Stimulated activated CD8-positive, alpha-beta memory T cell treated with anti-CD3 and anti-CD28 coated beads, Interleukin-4, amount 100 ng/mL, for 1 hour (primary cell): ENCODE measurements at places on chromosomes 7 and 10.

DNA sequence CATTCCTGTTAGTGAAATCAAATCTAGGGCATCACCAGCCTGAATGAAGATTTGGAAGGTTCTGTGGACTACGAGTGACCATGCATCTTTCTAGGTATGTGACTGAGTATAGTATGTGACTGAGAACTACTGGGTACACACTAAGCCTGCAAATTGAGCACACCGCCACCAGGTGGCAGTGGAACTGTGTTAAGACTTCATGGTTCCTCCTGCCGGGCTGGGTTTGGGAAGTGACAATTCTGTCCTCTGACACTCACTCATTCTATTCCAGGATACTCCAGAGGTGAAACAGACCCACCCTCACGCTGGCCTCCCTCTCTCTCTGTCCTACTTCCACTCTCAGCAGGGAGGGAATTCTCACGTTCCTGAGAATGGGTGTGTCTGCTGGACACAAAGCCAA is 84.0 kb upstream of the TMEM248 start:
- DNase-seq = no peak

DNA sequence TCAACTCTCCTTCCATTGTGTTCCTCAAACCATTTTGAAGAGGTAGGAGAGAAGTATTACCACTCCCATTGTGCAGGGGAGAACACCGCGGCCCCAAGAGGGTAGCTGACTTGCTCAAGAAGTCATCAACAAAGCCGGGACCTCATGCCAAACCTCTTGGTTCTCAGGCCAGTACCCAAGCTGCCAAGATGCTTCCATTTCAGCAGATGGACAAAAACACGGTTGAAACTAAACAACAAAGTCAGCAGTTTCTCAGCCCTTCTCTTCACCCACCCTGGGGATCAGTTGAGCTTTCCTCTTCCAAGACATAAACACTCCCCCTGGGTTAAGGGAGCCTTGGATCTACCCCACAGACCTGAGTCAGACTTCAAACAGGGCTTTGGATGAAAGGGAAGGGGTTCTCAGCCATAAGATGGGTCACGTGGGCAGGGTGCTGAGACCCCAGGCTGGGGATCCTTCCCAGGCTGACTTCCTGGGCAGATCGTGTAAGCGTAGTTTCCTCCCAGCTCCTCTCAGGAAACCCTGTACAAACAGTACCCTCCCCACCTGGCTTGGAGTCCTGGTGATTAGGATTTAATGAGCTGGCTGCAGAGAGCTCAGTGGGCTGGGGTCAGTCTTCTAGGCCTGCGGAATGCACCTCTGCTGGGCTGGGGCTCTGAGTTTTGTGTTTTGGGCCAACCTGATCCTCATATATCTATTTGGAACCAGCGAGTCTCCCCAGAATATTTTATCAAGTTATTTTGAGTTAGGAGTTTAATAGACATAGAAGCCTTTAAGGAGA is 27.3 kb downstream of the EMX2 start:
- DNase-seq = no peak

DNA sequence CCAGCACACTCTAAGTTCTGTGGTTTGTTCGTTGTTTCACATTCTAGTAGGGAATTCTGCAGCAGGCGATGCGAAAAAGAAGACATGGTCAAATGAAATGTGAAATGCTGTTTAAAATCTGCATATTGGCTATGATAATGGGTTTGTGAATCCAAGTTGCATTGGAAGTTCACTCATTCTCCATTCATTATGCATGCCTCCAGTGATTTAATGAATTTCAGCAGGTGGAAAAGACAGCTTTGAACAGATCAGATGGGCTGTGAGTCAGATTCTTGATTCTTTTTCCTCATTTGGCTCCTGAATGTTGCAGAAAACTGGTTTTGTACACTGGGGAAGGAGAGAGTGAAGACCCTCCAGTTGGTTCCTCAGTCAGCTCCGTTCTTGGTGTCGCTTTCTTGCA is 52.1 kb downstream of the PNLIPRP2 start:
- no peak for DNase-seq

DNA sequence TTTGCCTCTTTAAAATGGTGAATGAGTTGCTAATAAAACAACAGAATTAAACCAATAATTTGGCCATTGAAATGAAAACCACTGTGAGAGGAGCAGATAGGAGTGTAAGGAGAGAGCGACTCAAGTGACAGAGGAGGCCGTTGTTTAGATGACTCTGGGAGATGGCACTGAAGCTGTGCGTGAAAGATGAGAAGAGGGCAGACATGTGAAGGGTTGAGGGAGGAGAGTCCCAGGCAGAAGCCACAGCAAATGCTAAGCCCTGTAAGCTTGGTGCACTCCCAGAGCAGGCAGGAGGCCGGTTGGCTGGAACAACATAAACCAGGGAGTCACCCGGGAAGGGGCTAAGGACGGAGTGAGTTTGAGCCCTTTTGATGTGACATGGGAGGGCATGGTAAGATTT is 814 bp upstream of the OPALIN start:
- no peak for DNase-seq

DNA sequence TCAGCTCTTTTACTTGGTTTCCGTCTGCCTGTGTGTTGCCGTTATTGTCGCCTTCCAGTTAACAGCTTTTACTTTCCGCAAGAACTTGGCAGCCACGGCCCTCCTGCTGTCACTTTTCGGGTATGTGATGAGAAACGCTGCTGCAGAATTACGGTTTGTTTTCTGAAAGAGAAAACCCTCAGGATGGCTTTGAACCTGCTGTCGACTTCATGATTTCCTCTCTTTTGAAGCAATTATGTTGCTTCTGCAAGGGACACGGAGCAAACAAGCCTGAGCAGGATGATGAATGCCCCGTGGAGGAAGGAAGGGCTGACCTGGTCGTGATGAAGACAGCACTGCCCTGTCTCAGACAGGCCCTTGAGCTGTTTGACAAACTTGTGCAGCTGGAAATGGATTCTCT is 339.8 kb downstream of the ABCA13 start:
- no peak for DNase-seq

DNA sequence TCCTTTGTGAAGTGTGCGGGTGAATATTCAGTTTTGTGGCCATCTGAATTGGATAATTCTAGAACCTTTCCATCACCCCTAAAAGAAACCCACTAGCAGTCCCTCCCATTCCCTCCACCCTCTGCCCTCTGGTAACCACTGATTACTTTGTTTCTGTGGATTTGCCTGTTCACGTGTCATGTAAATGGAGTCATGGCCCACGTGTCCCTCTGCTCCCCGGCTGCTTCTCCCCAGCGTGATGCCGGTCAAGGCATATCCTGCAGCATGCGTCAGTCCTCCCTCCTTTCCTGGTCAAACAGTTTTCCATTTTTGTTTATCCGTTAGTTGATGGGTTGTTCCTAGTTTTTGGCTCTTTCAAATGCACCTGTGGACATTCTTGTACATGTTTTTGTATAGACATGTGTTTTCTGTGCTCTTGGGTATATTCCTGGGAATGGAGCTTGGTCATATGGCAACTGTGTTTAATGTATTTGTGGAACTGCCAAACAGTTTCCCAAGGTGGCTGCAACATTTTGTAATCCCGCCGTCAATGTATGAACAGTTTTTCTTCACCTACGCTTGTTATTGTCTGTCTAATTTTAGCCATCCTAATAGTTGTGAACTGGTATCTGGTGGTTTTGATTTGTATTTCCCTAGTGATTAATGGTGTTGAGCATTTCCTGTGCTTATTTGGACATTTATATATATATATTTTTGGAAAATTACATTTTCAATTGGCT is 22.4 kb downstream of the PPP2R2D start:
- DNase-seq = no peak

GRCh38 chr7:39910108-39910869 is 39.8 kb upstream of the CDK13 start:
- no peak for DNase-seq

DNA sequence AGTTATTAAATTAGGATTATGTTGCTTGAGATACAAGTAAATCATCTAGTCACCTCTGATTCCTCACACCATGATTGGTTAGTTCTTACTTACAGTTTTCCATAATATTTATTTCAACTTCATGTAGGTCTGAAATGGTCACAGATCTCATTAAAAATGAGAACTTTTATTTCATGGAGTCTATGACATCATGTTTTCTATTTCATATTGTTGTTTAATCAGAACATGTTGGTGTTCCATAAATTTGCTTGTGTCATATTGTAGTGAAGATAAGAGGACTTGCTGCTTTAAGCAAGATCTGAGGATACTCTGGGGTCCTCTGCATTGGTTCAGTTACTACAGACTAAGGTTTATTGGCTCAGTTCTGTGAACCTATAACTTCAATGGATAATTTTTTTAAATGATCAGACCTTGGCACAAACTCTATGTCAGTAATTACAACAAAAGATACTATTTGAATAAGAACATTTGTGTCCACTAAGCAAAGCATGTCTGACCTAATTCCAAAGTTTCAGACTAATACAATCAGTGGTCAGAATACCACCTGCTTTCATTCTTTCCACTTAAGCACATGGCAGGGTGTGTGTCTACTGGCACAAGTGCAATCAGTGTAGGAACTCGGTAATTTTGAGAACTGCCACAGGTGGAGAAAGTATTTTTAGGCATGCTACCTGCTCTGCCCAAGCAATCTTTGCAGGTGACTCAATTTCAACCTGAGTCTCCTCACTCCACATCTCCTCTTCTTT is 68.5 kb downstream of the CCDC71L start:
- DNase-seq = no peak

- DNase-seq = no peak
Observed at GRCh38 chr7:130943981-130944380, 210.0 kb upstream of the KLF14 start.

DNA sequence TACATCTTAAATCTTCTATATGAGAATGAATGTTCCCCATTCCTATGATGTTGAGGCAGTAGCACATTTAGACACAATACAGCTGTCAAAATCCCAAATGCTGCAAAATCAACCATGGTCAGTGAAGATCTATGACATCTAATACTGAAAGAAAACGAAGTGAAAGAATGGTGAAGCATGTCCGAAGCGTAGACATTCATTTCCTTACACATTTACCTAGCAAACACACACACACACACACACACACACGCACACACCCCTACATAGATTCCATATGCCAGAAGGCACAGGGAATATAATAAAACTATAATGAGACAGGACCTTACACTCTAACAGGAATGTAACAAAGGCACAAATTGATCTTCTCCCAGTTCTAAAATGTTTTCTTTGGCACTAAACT is 32.5 kb downstream of the CCDC6 start:
- DNase-seq = no peak

DNA sequence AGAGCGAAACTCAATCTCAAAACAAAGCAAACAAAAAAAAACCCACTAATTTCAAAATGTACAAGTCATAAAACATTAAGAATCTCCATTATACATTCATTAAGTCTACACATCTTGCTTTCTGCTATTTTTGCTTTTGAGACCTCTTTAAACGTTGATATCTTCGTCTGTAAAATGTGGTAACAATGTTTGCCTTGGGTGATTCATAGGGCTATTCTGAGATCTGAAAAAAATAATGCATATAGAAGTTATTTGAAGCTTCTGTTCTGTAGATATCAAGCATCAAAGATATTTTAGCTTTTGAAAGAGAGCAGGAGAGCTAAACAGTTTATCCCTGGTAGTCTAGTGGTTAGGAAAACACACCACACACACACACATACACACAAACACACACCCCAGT is 158.1 kb upstream of the PLXDC2 start:
- DNase-seq = no peak

- DNase-seq = no peak
Observed at GRCh38 chr10:132910901-132911785, 31.2 kb downstream of the CFAP46 start.

- no peak for DNase-seq
Observed at GRCh38 chr7:79548727-79549126, 95.3 kb upstream of the MAGI2 start.

GRCh38 chr10:53598914-53599313 is 826.3 kb upstream of the MBL2 start:
- no peak for DNase-seq

- DNase-seq = no peak
Observed at GRCh38 chr10:69571618-69572158, 1.5 kb downstream of the NEUROG3 start.

DNA sequence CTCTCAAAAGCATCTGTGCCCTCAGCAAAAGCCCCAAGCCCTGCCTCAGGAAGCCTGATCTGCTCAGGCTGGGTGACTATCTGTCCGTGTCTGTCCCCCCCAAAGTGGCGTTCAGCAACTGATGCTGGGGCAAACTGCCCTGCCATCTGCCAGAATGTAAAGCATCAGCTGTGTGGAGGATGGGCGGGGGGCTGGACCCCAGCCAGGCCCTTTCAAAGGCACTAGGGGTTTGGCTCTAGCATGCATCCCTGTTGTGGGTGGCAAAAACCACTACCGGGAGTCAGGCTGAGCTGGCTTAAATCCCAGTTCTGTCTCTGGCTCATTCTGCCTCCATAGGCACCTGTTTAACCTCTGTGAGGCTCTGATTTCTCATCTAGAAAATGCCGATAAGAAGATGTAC is 35.5 kb downstream of the GPRIN2 start:
- DNase-seq = no peak
